Calu3 (cell line): ENCODE measurements at places on chromosomes 7 and 10. TPM values are rescaled to one million over a fixed set of nuclear protein-coding genes. Genes with fewer than 3 reads are reported as not detected.

KCNIP2 gene
- 3.3 and 4.8 TPM in 2 replicates for total RNA-seq

CAMK2B gene
- total RNA-seq: 0.12 TPM in 1 of 2 replicates, not detected in the other

NACAD gene
- total RNA-seq: 0.90 and 1.0 TPM in 2 replicates

SLC18A3 gene
- not detected in 2 replicates for total RNA-seq

CXCL12 gene
- not detected in 2 replicates for total RNA-seq

- no peaks in the 10 kb centered on the region for H3K27me3 ChIP-seq
- no peaks in the 10 kb centered on the region for H3K36me3 ChIP-seq
- no peak overlapping the region for H3K4me3 ChIP-seq
Measured at GRCh38 chr10:131249955-131250344, 61.6 kb downstream of the TCERG1L start.

- no peak for DNase-seq
- H3K36me3 ChIP-seq: no peaks in the 10 kb centered on the region
- H3K4me3 ChIP-seq: no peak overlapping the region
- no peaks in the 10 kb centered on the region for H3K27me3 ChIP-seq
- no peaks in the 10 kb centered on the region for H3K4me1 ChIP-seq
- no peak overlapping the region for H3K27ac ChIP-seq
Measured at GRCh38 chr10:36765782-36766414, 359.5 kb upstream of the ANKRD30A start.

GRCh38 chr7:104650991-104651640, 322.7 kb downstream of the LHFPL3 start:
- no peaks in the 10 kb centered on the region for H3K36me3 ChIP-seq
- peaks cover 68% of the 10 kb centered on the region for H3K27me3 ChIP-seq
- DNase-seq: no peak
- no peak overlapping the region for H3K4me3 ChIP-seq
- no peaks in the 10 kb centered on the region for H3K4me1 ChIP-seq

DNA sequence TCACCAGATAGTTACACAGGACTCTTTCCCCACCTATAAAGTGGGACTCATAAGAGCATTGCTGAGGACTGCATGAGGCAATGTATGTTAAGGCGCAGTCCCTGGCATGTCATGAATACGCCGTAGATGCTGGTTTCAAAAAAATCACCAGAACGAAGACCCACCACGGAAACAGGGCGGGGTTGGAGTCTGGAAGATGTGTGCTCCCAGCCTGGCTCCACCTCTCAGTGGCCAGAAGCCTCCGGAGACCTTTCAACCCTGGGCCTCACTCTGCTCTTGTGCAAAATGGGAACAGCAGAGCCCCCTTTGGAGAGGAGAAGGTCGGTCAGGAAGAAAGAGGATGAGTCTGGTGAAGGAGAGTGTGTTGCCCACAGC, 12.4 kb upstream of the ZMIZ1 start:
- H3K27ac ChIP-seq: no peak overlapping the region
- peaks cover 45% of the 10 kb centered on the region for H3K27me3 ChIP-seq
- no peak overlapping the region for H3K4me3 ChIP-seq
- no peaks in the 10 kb centered on the region for H3K36me3 ChIP-seq

GRCh38 chr7:157683747-157684156, 346.9 kb downstream of the DNAJB6 start:
- H3K36me3 ChIP-seq: no peaks in the 10 kb centered on the region
- H3K27ac ChIP-seq: no peak overlapping the region
- H3K4me3 ChIP-seq: no peak overlapping the region
- no peaks in the 10 kb centered on the region for H3K27me3 ChIP-seq
- no peaks in the 10 kb centered on the region for H3K4me1 ChIP-seq

- no peaks in the 10 kb centered on the region for H3K4me1 ChIP-seq
- no peak overlapping the region for H3K4me3 ChIP-seq
- peaks cover 10% of the 10 kb centered on the region for H3K27me3 ChIP-seq
- no peak overlapping the region for H3K27ac ChIP-seq
- no peaks in the 10 kb centered on the region for H3K36me3 ChIP-seq
Measured at GRCh38 chr10:63054889-63055611, 78.1 kb upstream of the NRBF2 start.

DNA sequence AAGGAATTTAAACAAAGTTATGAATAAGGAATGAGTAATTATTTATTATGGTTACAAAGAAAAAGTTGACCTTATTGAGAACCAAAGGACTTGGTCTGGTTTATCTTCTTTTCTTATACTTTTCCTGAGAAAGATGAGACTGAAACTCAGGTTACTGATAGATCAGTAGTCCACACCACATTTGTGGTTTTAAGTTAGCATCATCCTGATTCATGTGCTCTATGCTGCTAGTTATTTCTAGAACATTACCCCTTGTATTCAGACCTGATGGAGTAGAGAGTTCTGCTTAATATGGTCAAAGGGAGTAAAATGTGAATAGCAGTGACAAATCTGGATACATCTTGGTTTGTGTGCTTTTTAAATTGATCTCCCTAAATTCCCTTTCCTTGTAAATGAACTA, 63.8 kb downstream of the FOXP2 start:
- no peak overlapping the region for H3K27ac ChIP-seq
- H3K36me3 ChIP-seq: no peaks in the 10 kb centered on the region
- no peak overlapping the region for H3K4me3 ChIP-seq
- no peaks in the 10 kb centered on the region for H3K4me1 ChIP-seq
- no peaks in the 10 kb centered on the region for H3K27me3 ChIP-seq
- no peak for DNase-seq

DNA sequence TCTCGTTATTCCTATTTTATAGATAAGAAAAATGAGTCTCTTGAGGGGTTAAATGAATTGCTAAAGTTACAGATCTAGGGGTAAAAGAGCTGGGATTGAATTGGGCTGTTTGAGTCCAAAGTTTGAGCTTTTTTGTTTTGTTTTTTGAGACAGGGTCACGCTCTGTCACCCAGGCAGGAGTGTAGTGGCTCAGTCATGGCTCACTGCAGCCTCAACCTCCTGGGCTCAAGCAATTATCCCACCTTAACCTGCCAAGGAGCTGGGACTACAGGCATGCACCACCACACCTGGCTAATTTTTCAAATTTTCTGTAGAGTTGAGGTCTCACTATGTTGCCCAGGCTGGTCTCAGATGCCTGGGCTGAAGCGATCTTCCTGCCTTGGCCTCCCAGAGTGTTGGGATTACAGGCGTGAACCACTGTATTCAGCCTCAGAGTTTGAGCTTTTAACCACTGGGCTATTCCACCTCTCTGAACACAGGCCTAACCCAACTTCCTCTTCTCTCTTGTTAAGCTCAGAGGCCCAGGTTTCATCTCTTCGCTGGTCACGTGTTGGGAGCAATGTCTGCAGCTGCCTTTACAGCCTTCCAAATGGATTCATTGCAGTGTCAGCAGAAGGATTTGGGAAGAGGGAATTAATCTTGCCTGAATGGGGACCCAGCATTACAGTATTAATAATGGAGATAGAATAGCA, 8.0 kb downstream of the SUFU start:
- H3K27ac ChIP-seq: no peak overlapping the region
- peaks cover 4% of the 10 kb centered on the region for H3K36me3 ChIP-seq
- no peak overlapping the region for H3K4me3 ChIP-seq
- H3K27me3 ChIP-seq: no peaks in the 10 kb centered on the region
- peaks cover 9% of the 10 kb centered on the region for H3K4me1 ChIP-seq
- no peak for DNase-seq

DNA sequence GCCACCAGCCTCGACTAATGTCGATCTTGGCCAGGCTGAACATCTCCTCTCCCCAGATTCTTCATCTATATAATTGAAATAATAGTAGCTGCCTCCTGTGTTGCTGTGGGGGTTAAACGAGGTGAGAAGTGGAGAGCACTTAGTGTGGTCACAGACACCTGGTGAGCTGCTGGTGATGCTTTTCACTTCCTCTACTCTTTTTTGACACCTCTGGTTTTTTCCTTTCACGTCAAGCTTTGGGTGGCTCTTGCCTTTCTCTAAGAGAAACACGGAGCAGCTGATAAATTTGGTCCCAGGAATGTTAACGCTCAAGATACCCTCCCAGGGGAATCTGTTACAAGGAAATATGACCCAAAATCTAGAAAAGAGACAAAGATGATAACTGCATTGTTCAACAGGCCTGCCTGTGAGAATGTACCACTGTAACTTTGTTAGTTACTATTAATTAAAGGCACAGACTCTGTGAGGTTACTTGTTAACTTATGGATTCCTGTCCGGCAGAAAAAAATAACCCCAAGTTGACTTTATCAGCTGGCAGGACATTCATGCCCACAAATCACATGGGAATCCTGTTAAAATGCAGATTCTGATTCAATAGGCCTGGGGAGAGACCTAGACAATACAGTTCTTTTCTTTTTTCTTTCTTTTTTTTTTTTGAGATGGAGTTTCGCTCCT, 9.5 kb upstream of the NPFFR1 start:
- no peak overlapping the region for H3K4me3 ChIP-seq
- no peak overlapping the region for H3K27ac ChIP-seq
- no peaks in the 10 kb centered on the region for H3K27me3 ChIP-seq
- DNase-seq: no peak
- peaks cover 9% of the 10 kb centered on the region for H3K4me1 ChIP-seq
- H3K36me3 ChIP-seq: no peaks in the 10 kb centered on the region

GRCh38 chr10:101774589-101775272, 1.2 kb downstream of the FGF8 start:
- H3K36me3 ChIP-seq: peaks cover 10% of the 10 kb centered on the region
- H3K27me3 ChIP-seq: peaks cover 71% of the 10 kb centered on the region
- peaks cover 11% of the 10 kb centered on the region for H3K4me1 ChIP-seq

GRCh38 chr10:132704008-132704814, 81.7 kb downstream of the NKX6-2 start:
- no peak for DNase-seq
- H3K4me1 ChIP-seq: peaks cover 10% of the 10 kb centered on the region

DNA sequence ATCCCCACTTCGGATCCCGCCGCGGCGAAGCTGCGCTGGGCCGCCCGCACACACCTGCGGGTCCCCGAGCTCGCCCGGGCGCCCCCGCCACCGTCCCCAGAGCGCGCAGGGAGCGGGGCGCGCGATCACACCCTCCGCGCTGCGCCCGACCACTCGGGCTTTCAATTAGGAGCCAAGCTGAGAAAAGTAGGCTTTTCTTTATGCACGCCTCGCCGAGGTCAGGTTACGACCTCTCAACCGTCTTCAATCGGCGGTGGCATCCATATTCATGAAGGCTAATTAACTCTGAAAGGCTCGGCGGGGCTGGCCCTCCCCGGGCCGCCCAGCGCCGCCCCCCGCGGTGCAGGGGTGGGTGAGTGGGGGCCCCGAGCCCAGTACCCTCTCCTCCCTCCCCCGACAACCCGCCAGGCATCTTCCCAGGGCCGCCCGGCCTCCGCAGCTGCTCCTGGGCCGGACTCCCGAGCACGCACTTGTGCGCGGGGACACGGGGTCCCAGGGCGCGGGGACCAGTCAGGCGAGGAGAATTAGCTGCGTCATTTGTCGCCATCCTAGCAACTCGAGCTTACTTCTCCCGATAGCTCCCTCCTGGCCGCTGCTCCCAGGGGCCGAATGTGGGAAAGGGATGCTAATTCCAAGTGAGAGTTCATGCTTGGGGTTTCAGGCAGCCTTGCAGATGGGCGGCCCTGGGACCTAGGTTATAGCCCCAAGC, 155.5 kb upstream of the LYZL2 start:
- peak overlapping the region; percentile 69 for H3K4me3 ChIP-seq
- peaks cover 24% of the 10 kb centered on the region for H3K36me3 ChIP-seq
- DNase-seq: peak; percentile 73
- H3K27ac ChIP-seq: no peak overlapping the region
- peaks cover 26% of the 10 kb centered on the region for H3K4me1 ChIP-seq
